Stomach (tissue), 19 donors: ENCODE measurements at places on chromosomes 3 and 15. TPM values are rescaled to one million over a fixed set of nuclear protein-coding genes. Genes with fewer than 3 reads are reported as not detected.
A peak's percentile ranks its signal among the peaks of the same experiment; 100 is the strongest.

MOBP gene
- not detected for total RNA-seq

TP63 gene
- not detected for total RNA-seq

GABRG3 gene
- total RNA-seq: 0.37 TPM

OIP5 gene
- 4.6 TPM for total RNA-seq

BSN gene
- 1.9 TPM for total RNA-seq

MUC20 gene
- 64.8 TPM for total RNA-seq

RASGRF1 gene
- not detected for total RNA-seq

CCR8 gene
- total RNA-seq: not detected

KLHL40 gene
- not detected for total RNA-seq

CLEC3B gene
- total RNA-seq: not detected

PAQR5 gene
- total RNA-seq: 10.3 TPM

GRCh38 chr15:100890850-100891249, 11.2 kb downstream of the ALDH1A3 start:
- no peak for DNase-seq

DNA sequence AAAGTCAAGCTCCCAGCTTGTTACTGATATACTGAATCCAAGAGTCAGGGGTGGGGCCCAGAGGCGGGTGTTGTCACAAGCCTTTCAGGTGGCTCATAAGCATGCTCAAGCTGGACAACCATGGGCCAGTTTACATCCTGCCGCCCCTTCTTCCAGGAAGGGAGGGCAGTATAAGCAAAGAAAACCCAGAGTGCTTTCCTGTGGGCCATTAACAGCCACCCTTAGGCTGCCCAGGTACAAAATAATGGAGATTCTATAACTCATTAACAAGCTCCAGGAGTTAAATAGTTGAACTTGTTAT, 183.2 kb downstream of the NTRK3 start:
- DNase-seq: no peak

GRCh38 chr15:36400936-36401585, 178.4 kb upstream of the CDIN1 start:
- DNase-seq: no peak

DNA sequence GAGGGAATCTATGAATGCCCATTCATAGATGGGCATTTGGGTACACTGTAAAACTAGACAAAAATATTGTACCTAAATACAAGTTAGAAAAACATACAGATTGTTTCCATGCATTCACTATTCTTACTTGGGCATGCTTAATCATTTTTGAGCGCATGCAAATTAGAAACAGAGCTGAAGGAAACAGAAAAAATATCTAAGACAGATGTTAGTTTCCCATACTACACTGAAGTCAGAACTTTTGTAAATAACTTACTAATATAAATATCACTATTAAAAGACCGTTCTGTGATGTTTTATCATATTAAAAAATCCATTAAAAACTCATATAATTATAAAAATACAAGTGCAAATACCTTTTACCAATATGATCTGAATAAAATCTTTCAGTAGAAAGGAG, 58.7 kb downstream of the GOLIM4 start:
- DNase-seq: no peak

- no peak for DNase-seq
Measured at GRCh38 chr3:71849681-71850080, 64.7 kb upstream of the PROK2 start.

- no peak for DNase-seq
Measured at GRCh38 chr15:88487178-88487795, 19.8 kb downstream of the MRPS11 start.

DNA sequence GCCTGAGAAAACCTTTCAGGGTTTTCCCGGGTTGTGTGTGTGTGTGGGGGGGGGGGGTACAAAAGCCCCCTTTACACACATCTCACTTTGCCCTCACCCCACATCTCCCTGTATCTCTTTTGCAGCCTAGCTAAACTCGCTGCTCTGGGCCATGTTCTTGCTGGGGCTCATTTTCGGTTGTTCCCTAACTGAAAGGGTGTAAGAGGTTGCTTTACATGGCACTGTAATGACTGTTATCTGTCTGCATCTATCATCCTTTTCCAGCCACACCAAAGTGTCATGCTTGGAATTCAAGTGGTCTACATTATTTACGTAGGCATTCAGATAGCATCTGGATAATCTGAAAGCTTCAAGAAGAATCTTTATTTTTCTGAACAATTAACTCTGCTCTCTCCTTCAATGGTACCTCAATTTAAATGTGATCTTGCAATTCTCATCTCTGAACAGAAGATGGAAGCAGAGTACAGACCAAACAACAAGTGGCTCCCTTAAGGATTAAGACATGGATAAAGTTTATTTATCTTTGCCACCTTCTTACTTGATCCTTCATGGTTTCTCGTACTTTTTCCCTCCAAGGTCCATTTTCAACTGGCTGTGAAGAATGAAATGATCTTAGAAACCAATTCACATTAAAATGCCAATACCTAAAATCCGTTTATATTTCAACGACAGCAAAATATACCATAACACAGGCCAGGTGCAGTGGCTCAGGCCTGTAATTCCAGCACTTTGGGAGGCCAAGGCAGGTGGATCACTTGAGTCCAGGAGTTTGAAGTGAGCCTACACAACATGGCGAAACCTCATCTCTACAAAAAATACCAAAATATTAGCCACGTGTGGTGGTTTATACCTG, 34.9 kb downstream of the DCLK3 start:
- peak; percentile 78 for DNase-seq

DNA sequence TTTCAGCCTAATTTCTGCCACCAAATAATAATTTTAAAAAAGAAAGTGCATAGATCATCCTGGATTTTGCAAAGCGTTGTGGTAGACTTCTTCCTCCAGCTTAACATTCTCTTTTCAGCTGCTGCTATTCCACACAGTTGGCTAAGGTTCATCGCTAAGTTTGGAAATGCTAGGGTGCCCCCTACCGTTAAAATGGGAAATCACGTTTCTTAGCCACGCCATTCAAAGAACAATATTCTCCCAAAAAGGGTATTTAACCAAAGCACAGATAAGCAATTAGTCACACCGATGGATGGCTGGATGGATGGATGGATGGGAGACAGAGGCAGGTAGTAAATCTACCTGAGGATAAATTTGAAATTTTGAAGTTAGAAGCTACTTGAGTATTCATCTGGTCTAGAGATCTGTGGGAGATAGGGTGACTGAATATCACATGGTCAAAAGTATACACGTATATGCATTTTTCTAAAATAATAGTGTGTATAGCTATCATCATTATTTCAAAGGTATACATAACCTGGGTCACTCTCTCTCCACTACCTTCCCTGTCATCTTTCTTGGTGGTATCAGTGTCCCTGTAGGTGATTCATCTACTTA, 67.2 kb downstream of the EFHB start:
- peak; percentile 37 for DNase-seq

DNA sequence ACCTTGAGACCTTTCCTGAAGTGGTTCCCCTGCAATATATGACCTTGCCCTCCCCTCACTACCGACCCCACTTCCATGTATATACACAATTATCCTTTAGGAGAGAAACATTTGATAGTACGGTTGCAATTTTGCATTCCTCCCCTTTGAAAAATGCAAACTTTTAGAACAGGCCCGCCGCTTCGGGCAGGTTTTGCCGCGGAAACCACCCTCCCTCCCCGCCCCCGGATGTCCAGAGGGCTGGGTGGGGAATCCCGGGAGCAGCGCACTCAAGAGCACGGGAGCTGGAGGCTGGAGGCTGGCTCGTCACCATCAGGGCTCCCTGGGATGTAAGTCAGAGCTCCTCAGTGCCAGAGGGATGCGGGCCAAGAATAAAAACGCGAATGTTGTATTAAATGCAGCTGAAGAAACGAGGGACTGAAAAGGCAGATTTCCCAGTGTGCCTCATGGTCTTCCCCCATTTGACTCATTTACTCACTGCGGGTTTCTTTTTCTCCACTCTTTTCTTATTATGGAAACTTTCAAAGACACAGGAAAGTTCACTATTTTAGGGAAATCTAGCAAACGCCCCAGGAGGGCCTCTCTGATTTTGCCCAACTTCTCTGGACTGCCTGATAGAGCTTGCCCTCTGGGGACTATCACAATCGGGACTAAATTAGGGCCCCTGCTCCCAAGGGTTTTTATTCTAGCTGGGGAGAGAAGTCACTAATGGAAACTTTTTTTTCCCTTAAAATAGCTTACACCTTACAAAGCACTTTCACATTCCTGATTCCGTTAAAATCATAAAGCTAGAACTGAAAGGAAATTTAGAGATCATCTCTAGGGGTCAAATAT, 2.9 kb upstream of the USP3 start:
- peak; percentile 95 for DNase-seq

- DNase-seq: no peak
Measured at GRCh38 chr3:45896956-45897355, 10.6 kb downstream of the CCR9 start.

GRCh38 chr3:10023587-10024310, 2.5 kb upstream of the FANCD2 start:
- no peak for DNase-seq

GRCh38 chr3:42591811-42592210, 1.2 kb downstream of the SS18L2 start:
- no peak for DNase-seq

GRCh38 chr3:190516416-190516815, 2.5 kb downstream of the IL1RAP start:
- DNase-seq: no peak

DNA sequence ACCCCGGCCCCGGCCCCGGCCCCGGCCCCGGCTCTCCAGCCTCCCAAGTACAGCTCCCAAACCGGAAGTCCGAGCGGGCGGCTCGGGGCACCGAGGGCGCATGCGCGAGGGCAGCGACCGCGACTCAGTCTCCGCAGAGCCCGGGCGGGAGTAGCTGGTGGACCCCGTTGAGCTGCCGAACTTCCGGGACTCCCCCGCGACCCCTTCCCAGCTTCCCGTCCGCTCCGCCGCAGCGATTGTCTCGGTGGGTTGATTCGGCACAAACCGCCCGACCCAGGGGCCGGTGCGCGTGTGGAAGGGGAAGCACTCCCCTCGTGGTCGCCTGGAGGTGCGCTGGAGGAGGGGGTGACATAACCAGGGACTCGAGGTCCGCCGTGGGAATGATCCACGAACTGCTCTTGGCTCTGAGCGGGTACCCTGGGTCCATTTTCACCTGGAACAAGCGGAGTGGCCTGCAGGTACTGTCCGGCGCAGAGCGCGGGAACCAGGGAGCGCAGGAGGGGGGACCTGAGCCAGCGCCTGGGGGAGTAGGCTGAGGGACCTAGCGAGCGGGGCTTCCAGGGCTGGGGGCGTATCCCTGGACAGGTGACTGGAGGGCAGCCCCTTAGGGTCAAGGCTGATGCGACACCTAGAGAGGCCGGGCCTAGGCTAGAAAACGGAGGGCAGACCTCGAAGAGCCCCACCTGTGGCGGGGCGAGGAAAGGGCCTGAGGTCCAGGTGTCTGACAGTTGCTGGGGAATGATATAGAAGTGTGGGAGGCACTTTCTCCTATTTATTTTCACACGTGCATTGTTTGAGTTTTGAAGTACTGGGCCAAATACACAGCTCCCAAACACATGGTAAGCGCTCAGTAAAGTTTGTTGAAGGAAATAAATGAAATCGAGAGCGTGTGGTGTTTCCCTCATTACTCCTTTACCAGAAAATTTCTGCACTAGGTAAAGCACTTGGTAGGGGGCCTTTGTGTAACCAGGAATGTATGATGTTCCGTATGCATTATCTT, at the start of the genes TUBGCP4 and ZSCAN29:
Gene TUBGCP4 (plus strand): TSS at position 127 of the 1,000 bp plus-strand sequence. CDS start 254 bp downstream, at position 381.
Gene ZSCAN29 (minus strand): TSS at position 69 of the 1,000 bp plus-strand sequence. CDS start 1,130 bp downstream, outside the sequence.
- peak; percentile 78 for DNase-seq

DNA sequence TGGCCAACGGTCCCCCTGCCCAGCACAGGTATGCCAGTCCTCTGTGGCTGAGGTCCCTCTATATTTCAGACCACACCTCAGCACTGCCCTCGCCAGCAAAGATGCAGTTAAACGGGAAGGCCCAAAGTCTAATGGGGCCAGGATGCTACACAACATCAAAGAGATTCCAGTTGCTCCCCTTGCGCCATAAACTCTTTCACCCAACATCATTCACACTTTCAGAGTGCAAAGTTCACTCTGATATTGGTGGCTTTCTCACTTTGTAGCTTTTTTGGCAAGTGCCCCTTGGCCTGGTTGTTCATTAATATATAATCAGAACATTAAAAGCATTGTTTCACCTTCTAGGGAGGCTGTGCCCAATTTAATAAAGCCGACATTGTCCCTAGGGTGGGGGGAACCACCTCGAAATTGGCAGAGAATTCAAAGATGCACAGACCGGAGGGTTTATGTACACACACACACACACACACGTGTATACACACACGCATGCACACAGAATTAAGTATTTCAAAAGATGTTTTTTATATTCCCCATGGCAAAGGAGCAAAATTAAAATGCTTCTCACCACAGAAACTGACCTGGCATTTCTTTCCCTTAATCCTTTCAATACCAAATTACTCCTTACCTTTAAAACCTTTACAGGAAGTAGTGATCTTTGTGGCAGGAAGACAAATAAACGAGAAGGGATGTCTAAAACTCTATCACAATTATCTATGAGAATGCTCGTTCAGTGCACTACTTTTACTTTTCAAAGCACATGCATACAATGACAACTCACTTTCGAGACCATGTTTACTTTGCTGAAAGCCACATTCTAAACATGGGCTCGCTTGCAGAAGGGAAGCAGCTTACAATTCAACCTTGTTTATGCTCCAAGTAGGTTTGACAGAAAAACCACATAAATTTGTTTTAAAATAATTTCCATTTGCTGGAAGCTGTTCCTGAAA, 19.5 kb downstream of the LRIG1 start:
- DNase-seq: peak; percentile 60

- peak; percentile 13 for DNase-seq
Measured at GRCh38 chr3:78633626-78634025, 1134.2 kb downstream of the ROBO1 start.

GRCh38 chr15:101378171-101378755, 83.2 kb upstream of the SNRPA1 start:
- DNase-seq: no peak

GRCh38 chr15:89828281-89829145, 13.9 kb upstream of the ANPEP start:
- DNase-seq: peak; percentile 63

DNA sequence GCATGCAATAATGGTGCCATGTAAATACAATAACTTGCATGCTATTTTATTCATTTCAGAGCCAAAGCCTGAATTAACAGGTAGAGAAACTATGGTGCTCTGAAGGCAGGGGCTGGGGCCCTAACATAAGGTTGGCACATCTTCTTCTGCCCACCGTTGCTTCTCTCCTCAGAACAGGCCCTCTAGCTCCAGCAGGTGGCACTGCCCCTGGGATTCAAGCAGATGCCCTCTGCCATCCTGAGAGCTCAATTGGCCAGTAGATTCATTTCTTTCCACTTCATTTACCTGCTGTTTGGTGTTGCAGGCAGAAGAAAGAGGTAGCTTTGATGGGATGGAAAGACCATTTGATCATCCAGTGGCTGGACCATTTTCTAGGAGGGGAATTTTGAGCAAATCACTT, 130.5 kb downstream of the FOXB1 start:
- DNase-seq: no peak

GRCh38 chr3:145370870-145371269, 790.1 kb downstream of the PLOD2 start:
- no peak for DNase-seq

DNA sequence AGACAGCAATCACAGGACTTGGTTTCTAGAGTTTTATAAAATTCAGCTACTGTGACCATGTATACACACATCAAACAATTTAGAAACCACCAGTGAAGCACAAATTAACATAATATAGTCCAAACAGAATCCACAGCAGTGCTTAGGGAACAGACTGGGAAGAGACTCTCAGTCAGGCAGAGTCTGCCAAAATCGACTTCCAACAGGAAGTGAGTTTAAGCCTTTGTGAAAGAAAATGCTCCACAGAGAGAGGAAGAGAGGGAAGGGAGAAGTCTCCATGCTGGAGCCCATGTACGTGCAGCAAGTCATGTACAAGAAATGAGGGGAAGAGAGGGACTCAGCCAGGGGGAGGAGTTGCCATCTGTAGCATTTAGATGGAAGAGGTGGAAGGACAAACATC, 172.6 kb downstream of the IL5RA start:
- peak; percentile 40 for DNase-seq

GRCh38 chr3:102450976-102451375, 16.2 kb downstream of the ZPLD1 start:
- no peak for DNase-seq
